ENCODE measurements at places on chromosomes 11 and 22.
A peak's percentile ranks its signal among the peaks of the same experiment; 100 is the strongest.

GRCh38 chr11:5420993-5421392 lies 918 bp upstream of the OR51Q1 start:
- no peak for DNase-seq

DNA sequence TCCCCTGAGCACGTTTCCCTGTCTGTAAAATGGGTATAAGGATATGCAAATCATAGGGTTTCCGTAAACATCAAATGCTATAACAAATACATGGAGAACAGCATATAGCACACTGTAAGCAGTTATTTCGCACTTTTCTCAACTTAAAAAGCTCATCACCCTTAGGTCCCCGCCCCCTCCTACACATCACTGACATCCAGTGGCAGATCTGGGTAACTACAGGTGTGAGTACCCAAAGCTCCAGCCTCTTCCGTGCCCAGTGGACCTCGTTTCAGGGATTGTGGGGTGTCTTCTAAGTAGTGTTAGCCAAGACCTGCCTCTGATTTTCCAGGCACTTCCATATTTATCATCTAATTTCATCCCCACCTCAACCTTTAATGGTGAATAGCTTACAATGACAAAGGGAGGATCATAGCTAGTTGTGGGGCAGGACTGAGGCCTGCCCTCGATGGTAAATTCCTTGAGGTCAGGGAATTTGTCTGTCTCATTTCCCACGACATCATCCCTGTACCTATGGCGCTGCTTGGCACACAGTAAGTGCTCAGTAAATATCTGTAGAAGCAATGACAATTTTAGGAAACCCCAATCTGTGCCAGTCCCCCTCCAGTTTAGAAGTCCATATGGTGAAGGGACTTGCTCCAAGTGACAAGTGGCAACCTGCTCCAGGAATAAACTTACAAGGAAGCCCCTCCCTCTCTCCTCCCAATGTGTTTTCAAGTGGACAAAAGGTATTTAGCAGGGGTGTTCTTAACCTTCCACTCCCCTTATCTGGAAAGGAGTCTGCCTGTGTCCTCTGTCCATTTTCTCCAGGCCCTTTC lies 340.5 kb downstream of the TENM4 start:
- DNase-seq = peak; percentile 49

- no peak for DNase-seq
Observed at GRCh38 chr22:19877626-19878339, 23.1 kb upstream of the GNB1L start.

DNA sequence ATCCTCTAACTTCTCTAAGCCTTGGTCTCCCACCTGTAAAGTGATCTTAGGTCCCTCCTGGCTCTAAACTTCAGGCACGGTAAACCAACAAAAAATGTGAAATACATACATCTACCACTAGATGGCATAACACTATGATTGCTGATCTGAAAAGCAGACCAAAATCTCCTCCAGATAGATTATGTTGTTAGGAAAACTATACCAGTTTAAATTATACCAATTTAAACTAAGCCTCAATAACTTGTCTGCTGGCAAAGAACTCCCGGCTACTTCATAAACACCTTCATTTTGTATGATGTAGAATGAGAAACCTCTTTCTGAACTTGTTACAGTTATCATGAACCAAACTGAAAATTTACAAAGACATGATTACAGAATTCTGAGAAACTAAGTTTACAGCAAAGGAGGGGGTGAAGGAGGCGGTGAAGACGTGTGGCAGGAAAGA lies 85.9 kb downstream of the SBF2 start:
- peak; percentile 50 for DNase-seq

GRCh38 chr22:22976033-22976922 lies 88.7 kb downstream of the IGLL5 start:
- no peak for DNase-seq

GRCh38 chr22:36337365-36338130 lies 50.2 kb downstream of the MYH9 start:
- no peak for DNase-seq

DNA sequence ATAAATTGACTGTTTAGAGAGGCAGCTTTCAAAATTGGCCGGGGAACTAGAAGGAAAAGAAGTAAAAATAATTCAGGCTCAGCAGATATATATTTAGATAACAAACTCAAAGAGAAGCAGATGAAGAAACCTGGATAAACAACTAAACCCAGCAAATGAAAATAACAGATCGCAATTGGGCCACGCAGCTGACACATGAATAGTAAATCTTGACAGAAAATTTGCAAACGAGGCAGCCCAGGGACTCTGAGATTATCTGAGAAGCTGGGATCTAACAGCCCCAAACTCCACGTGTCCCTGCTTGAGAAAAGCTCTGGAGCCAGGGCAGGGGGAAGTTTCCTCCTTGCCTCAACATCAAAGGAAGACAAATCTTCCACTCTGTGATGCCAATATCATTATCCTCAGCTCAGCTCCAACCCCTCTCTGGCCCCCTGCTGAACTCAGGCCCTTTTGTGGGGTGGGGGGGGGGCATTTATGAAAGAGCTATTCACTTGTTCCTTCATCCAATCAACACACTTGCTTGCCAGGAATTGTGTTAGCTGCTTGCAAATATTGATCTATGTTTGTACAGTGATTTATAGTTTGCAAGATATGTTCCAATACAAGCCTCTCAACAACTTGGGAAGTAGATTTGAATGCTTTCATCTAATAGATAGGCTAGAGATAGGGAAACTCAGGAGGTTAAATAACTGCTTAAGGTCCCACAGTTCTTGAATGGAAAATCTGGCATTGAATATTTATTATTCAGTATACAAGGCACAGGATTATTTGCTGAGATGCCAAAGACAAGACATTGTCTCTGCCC lies 72.5 kb upstream of the C11orf87 start:
- DNase-seq = no peak

- DNase-seq = no peak
Observed at GRCh38 chr11:109806205-109806604, 287.0 kb upstream of the ZC3H12C start.

DNA sequence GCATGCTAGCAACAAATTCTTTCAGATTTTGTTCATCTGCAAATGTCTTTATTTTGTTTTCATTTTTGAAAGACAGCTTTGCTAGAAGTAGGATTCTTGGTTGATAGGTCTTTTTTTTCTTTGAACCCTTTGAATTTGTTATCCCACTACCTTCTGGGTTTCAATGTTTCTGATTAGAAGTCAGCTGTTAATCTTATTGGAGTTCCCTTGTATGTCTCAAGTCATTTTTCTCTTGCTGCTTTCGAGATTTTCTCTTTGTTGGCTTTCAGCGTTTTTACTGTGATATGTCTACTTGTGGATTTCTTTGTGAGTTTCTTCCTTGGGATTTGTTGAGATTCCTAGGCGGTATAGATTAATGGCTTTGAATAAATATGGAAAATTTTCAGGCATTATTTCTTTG lies 27.2 kb upstream of the MS4A8 start:
- no peak for DNase-seq

GRCh38 chr11:70601861-70602538 lies 203.7 kb downstream of the CTTN start:
- DNase-seq = peak; percentile 78

- no peak for DNase-seq
Observed at GRCh38 chr11:94958121-94958696, 15.1 kb downstream of the CWC15 start.

GRCh38 chr11:111445586-111445985 lies 66.5 kb upstream of the POU2AF1 start:
- DNase-seq = no peak

DNA sequence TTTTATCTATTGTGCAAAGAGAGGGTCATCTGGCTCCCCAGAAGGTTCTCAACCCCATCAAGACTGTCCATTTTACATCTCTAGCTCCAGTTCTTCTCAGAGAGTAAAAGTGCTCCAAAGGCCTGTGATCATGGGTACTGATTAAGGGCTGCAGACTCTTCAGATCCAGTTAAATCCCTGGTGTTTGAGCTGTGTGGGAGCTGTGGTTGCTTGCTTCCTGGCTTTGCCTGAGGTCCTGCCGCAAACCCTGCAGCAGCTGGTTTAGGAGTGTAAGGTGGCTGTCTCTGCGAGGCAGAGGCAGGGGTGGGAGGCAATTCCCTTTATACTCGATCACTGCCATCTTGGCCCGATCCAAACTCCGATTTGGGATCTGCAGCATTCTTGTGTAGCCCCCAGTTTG lies 1.2 kb downstream of the MRPL17 start:
- DNase-seq = no peak

DNA sequence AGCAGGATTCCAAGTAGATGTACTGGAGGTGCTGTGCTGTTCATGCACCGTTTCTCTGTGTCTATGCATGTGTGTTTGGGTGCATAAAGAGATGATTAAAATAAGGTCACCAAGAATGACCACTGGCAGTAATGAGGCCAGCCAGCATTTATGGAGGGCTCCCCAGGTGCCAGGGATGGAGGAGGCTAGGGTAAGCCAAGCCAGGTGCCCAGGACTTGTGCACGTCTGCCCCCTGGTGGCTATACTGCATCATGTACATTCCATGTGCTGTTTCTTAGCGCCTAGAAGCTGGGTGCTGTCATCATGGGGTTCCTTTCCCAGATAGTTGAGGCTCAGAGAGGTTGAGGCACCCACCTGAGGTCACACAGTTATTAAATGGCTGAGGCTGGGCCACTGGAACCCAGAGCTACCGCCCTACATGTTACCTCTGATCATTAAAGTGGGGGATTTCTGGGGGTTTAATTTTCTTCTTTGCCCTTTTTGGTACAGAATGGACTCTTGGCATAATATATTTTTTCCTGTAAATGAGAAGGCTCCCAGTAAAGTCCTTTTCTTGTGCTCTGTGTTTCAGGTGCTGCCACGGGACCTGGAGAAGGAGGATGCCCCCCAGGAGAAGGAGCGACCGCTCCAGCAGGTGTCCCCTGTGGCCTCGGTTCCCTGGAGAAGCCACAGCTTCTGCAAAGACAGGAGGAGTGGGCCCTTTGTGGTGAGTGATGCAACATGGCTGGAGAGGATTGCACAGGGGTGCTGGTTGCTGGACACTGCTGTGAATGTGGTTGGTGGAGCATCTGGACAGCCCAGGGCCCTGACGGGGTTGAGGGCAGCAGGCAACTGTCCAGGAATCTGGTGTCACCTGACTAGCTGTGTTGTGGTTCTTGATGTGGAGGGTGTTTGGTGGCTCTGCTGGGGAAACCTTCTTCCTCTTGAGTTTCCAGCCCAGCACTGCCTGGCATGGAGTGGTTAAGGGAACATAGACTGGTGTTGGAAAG lies 96.4 kb downstream of the KIAA1671 start:
- DNase-seq = peak; percentile 61

- DNase-seq = no peak
Observed at GRCh38 chr11:32137869-32138268, 47.0 kb downstream of the RCN1 start.

GRCh38 chr22:38350444-38351359 lies 33.5 kb upstream of the CSNK1E start:
- no peak for DNase-seq

DNA sequence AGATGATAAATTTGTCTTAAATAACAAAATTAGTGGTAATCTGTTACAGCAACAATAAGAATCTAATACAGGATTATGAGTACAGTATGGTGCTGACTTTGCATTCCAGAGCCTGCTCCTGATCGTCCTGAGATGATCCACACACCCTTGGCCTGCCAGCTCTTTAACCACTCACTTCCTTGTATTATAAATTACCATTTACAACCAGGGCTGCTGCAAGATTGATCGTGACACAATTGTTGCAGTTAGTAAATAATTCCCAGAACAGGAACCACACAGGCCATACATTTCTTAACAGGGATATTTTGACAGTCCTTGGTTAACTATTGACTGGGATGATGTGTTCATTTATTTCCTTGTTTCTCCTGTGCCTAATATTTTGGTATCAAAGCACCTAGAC lies 3.8 kb upstream of the CBLIF start:
- no peak for DNase-seq

GRCh38 chr11:70836071-70836470 lies 416.3 kb downstream of the SHANK2 start:
- no peak for DNase-seq

DNA sequence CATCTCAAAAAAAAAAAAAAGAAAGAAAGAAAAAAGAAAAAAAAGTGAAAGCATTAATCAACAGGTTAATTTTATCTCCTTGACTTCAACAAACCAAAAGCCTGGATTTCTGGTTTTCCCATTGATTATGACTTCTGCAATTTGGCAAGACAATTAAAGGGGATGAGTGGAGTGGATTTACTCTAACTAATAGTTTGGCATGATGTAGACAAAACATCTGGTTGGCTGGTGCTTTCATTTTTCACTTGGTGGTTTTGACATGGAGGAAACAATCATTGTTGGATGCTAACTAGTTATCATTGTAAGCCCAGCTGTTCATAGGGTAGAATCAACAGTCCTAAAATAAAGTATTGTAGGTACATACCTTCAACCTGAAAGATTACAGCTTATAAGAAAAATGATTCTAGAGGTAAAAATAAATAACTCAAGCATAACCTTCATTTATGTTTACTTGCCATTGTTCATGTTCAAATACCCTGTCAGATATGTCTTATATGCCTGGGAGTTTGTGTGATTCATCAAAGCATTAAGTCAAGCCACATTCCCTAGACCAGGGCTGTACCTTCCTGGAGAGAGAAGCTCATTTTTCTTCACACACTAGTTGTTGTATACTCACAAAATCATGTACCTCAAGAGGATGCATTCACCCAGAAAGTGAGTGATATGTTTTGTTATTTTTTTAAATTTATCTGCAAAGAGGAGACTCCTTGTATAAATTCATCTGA lies 15.1 kb downstream of the FIBIN start:
- DNase-seq = no peak

DNA sequence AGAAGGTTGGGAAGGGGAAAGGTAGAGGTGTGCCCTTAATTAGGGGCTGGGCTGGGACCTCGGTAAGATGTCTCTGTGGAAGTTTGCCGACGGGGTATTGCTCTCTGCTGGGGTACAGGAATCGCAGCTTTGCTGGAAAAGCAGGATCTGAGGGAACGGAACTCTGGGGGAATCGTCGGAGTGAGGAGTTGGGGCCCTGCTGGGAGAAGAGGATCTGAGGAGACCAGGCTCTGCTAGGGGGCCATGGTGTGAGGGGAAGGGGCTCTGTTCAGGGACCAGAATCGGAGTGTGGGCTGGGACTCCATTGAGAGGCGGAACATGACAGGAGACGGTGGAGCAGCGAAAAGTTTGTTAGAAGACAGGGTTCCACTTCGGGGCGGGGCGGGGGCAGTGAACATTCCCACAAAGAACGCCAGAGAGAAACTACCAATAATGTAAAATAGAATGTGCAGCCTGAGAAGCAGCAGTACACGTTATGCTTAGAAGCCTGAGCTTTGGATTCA lies 456 bp downstream of the AAMDC start:
- no peak for DNase-seq

DNA sequence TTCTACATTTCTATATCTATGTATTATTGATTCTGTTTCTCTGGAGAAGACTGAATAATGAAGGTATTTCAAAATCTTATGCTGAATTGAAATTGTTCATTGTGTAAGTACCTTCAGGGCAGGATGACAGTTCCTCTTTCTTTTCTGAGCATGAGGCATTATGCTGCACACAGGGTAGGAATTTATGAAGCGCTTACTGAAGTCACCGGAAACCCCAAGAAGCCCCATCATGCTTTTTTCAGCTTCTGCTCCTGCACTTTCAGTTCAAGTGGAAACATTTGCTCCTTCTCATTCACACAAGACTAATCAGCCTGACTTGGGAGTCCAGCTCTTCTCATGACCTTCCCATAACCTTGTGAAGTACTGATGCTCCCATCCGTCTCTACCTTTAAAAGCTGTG lies 314.7 kb upstream of the SORL1-AS1 start:
- DNase-seq = no peak
